ENCODE measurements at places on chromosomes 16 and 17.
A peak's percentile ranks its signal among the peaks of the same experiment; 100 is the strongest.

- DNase-seq = no peak
Measured at GRCh38 chr16:81008505-81008789, 1.4 kb downstream of the CENPN start.

DNA sequence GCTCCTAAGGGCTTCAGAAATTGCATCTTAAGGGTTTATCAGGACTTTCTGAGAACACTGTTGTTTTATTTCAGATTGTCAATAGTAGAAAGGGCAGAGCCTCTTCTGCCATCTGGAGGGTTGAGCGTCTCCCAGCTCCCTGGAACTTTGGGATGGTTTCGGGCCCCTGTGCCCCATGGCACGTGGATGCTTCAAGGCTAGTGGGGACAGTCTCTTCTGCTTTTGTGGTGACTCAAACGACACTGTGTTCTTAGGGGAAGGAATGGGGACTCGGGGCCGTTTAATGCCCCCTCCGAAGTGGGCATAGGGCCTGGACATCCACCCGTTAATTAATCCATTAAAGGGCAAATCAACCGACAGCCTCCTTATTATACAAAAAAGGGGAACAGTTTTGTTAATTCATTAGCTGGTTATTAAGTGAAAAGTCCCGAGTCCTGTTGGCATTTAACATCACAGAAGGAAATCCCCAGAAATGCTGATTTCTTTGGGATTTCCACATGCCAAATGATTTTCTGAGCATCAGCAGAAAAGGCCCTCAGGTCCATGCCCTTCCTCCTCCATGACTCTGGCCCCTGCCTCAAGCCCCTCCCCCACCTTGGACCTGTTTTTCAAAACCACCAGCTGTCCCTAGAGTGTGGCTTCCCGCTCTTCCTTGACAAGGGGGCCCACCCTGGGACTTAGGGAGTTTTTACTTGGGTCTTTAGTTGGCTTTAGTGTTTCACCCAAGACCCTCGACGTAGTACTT, 68.7 kb downstream of the ARSG start:
- DNase-seq = no peak

GRCh38 chr17:52157603-52158449, 688 bp downstream of the CA10 start:
- no peak for DNase-seq

- DNase-seq = no peak
Measured at GRCh38 chr16:75097941-75098901, 18.4 kb downstream of the LDHD start.

GRCh38 chr16:23557779-23558702, 514 bp downstream of the UBFD1 start:
- DNase-seq = peak; percentile 2

DNA sequence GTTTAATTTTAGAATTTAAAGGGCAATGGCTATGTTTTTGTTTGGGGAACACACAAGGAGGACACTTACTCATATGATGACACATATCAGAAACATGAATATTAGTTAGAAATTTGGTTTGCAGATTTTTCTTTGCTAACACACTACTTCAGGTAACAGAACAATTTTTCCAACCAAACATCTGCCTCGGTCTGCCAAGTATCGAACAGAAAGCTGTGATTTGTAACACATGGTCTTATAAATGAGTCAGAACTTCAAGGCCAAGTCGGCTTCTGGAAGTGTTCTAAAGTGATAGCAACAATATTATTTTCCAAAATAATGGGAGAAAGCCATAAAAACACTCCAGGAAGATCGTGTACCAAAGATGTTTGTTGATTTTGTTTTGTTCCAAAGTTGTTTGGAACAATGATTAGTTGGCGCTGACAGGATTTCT, 75.9 kb upstream of the PMFBP1 start:
- DNase-seq = no peak

- DNase-seq = no peak
Measured at GRCh38 chr16:86199871-86200695, 301.1 kb downstream of the IRF8 start.

DNA sequence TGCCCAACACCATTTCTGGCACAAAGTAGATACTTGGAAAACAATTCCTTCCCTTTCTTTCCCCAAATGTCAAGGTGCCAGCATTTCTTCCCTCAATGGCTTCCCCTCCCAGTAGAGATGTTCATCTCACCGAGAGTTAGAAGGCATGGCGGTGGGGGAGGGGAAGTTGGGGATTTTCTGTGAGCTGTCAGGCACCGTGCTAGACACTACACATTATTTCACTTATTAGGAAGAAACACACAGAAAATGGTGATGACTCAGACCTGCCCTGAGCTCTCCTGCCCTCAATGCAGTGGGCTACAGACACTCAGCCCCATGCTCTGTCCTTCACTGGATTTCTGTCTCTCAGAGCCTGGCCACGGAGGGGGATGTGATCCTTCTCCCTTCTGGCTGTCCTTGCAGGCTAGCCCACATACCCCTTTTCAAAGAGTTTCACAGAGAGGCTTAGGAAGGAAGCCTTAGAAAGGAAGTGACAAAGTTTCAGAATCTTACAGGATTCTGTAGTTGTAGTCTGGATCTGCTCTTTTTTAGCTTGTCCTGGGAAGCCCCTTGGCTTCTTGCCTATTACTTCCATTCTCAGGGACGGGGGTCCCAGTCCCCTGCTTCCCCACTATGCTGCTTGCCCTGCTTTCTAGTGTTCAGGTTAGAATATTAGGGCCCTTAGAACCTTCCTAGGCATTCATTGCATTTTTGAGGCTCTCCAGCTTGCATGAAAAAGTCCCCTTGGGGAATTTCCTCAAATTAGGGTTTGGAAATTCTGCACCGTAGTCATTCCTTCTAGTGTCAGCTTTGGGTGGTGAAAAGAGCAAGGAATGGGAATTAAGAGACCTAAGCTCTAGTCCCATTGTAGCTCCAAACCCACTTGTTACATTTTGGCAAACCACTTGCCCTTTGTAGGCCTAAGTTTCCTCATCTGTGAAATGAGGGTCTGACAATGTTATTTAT, 12.2 kb upstream of the CCL5 start:
- DNase-seq = peak; percentile 40

- DNase-seq = no peak
Measured at GRCh38 chr17:17505151-17505550, 9.0 kb upstream of the RASD1 start.

- DNase-seq = peak; percentile 83
Measured at GRCh38 chr17:35448214-35448898, at the start of gene SLFN13. SLFN13 (minus strand) TSS chr17:35448766; CDS start chr17:35445680, 3,086 bp downstream.

- no peak for DNase-seq
Measured at GRCh38 chr17:77285594-77286390, 145.0 kb downstream of the SEC14L1 start.

DNA sequence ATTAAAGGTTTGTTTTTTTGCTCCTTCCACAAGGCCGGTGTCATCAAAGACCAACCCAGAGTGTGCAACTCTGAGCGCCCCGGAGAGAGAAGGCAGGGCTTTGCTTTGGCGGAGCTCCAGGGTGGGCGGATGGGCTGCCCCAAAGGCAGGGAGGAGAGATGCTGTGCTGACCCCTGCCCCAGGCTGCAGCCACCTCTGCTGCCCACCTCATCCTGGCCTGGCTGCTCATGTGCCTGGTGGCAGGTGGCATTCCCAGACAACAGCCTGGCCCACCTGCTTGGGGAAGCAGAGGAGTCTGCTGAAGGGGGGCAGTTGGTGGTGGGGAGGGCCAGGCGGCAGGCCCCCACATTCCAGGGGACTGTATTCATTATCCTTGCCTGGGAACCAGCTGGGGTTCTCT, 122.1 kb downstream of the SDK2 start:
- DNase-seq = no peak

DNA sequence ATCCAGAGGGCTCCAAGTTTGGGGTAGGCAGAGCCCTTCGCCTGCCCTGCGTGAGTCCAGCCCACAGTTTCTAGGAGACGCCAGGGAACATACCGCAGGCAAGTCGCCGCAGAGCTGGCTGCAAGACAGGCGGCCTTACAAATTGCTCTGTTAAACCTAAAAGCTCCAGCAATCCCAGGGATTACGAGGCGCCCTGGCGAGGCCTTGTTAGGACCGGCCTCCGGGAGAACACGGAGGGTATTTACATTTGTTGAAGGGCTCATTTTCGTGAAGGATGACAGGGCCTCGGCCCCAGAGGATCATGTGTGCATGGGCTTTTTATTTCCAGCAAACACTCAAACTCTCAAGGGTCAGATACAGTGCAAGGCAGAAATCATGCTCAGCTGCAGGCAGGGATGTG, 77.6 kb upstream of the FOXF1 start:
- DNase-seq = no peak

DNA sequence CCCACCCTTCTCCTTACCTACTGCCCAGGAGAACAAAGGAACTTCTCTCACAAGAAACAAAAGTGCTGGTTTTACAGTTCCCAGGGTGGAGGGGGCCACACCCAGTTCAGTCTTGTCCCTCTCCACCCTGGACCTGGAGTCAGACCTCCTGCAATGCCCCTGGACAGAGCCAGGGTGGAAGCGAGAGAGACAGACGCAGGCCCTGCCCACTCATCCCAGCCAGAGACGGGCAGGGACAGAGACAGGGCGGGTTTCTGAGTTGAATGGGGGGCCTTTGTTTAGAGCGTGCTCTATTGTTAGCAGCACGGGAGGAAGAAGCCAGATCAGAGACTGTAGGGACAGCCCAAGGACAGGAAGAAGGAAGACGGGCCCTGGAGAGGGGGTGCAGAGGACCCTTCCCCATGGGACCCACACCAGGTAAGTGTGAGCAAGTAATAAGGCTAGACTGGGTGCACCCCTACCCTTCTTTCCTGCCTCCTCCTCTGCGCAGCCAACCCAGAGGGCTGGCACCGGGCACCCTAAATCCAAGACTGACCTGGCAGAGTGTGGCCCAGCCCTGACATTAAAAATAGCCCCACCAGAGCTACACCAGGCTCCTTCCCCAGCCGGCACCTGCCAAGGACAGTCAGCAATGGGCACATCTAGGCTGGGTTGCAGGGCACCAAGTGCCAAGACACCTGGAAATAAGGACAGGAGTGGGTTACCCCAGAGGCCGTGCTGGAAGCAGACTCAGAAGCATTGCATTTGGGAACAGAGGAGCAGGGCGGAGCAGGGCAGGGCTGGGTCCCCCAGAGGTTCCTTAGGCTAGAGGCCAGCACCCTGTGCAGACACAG, 10.9 kb downstream of the JUP start:
- no peak for DNase-seq

DNA sequence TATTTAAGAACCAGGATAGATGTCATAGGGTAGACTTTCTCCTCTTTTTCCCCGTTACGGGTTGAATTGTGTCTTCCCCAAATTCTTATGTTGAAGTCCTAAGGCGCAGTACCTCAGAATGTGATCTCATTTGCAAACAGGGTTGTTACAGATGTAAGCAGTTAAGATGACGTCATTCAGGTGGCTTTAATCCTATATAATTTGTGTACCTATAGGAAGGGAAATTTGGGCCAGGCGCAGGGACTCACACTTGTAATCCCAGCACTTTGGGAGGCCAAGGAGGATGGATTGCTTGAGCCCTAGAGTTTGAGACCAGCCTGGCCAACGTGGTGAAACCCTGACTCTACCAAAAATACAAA, 99.5 kb upstream of the DHX40 start:
- no peak for DNase-seq

- DNase-seq = no peak
Measured at GRCh38 chr16:82960918-82961317, 334.1 kb downstream of the CDH13 start.

- DNase-seq = no peak
Measured at GRCh38 chr17:79919862-79920720, 80.9 kb upstream of the CBX4 start.

DNA sequence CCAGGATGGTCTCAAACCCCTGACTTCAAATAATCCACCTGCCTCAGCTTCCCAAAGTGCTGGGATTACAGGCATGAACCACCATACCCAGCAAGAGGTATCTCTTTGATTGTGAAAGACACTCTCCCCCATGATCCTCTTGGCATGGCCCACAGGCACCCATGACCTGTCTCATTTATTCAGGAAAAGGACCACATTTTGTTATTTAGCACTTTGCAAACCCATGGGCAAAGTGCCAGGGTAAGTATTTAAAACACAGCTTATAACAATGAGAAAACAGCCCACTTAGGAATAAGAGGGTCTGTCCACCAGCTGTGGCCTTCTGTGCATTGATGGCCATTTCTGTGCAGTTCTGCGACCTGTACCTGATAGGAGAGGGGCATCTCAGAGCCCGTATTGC, 12.8 kb upstream of the AKTIP start:
- no peak for DNase-seq

- no peak for DNase-seq
Measured at GRCh38 chr17:68199837-68200688, 47.8 kb upstream of the AMZ2 start.

DNA sequence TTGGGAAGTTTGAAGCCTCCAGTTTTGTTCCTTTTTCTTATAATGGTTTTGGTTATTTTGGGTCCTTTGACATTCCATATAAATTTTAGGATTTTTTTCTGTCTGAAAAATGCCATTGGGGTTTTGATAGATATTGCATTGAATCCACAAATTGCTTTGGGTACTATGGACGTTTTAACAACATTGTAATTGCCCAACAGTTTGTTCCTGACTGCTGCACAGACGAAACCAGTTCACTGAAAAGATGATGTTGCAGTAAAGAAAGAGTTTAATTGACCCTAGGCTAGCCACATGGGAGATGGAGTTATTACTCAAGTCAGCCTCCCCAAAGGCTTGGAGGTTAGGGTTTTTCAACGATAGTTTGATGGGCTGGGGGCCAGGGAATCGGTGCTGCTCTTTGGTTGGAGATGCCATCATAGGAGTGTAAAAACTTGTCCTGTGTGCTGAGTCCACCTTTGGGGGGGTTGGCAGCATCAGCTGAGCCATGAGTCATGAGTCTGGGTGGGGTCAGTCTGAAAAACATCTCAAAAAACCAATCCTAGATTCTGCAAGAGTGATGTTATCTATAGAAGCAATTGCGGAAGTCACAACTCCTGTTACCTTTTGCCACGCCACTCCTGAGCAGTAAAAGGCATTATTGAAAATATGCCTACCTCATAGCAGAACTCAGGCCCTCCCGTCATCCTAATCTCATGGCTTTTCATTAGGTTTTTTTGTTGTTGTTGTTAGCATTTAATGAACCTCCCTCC, 2.7 kb upstream of the PRSS41 start:
- DNase-seq = no peak

- DNase-seq = no peak
Measured at GRCh38 chr16:85680352-85680944, 8.3 kb downstream of the GINS2 start.

GRCh38 chr16:18943414-18943813, 17.2 kb upstream of the SMG1 start:
- no peak for DNase-seq

GRCh38 chr17:4544135-4544950, 10.8 kb downstream of the MYBBP1A start:
- DNase-seq = no peak

- DNase-seq = no peak
Measured at GRCh38 chr17:70750983-70751382, 581.7 kb downstream of the KCNJ2 start.

Data from stimulated activated CD4-positive, alpha-beta T cell treated with anti-CD3 and anti-CD28 coated beads, Interleukin-1b, Interleukin-23, amount 100 ng/mL, for 24 hours (primary cell).